ENCODE measurements at places on chromosomes 16 and 17.

DNA sequence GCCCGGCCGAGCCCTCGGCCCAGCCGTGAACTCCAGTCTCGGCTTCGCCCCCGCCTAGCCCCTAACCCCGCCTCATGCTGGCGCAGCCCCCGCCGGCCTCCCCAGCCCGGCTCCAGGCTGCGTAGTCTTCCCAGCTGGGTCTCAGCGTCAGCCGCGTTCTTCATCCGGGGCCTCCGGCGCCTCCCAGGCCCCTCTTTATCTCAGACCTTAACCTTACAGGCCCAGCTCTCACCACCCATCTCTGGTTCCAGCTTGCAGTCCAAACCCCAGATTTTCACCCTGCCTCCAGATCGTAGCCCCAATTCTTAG, at the start of gene PROCA1:
PROCA1 (minus strand) TSS at position 166 of the 309 bp plus-strand sequence. CDS start 228 bp downstream, outside the sequence.
- DNase-seq = no peak

- DNase-seq = no peak
Measured at GRCh38 chr16:88034770-88035169, 83.5 kb downstream of the BANP start.

DNA sequence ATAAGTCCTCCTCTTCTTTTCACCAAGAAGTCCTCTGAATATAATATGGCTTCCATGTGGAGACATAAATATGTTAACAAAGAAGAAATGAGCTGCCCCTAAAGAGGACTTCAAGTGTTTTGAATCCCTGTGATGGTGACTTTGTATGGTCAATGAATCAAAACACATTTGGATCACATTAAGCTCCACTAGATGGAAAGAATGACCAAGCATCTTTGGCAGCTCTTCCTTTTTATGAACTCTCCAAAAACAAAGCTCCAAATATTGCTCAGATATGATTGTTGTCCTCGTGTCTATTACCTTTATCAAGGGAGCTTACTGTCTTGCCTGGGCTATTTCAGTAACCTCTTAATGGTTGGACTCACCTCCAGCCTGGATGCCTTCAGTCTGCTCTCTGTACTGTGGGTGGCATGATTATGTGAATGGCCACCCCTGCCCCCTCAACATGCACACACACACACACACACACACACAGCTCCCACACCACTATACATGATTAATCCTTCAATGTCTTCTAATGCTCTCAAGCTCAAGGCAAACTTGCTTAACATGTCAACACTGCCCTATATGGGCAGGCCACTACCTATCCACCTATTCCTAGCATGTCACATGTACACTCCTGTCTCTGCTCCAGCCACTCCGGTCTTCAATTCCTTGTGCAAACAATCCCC, 346.6 kb upstream of the SALL1 start:
- DNase-seq = no peak

DNA sequence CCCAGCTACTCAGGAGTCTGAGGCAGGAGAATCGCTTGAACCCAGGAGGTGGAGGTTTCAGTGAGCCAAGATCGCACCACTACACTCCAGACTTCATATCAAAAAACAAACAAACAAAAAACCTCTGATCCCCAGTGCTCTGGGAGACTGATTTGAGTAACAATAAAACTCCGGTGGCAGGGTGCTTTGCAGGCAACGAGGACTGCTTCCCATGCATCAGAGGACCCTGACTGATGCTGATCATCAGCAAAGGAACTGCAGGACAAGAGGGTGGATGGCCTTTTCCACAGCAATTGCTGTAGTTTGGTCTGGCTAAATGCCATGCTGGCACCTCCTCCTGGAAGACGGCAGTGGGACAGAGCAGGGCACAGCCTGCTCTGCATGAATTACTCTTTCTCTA, 6.4 kb upstream of the SLC39A11 start:
- DNase-seq = no peak
